Pulmonary artery endothelial cell (primary cell): ENCODE measurements at places on chromosomes 7 and 10.

- peak; percentile 66 for DNase-seq
Observed at GRCh38 chr10:110336111-110336721, 31.5 kb upstream of the SMNDC1 start.

- DNase-seq, result peak; percentile 22
Observed at GRCh38 chr7:26865094-26865388, 651 bp upstream of the SKAP2 start.

- no peak for DNase-seq
Observed at GRCh38 chr7:47390914-47391313, 191.0 kb downstream of the TNS3 start.

- DNase-seq, result no peak
Observed at GRCh38 chr10:70917226-70917625, 28.9 kb upstream of the PCBD1 start.

- DNase-seq, result no peak
Observed at GRCh38 chr7:141456298-141456697, 94.9 kb upstream of the AGK start.

DNA sequence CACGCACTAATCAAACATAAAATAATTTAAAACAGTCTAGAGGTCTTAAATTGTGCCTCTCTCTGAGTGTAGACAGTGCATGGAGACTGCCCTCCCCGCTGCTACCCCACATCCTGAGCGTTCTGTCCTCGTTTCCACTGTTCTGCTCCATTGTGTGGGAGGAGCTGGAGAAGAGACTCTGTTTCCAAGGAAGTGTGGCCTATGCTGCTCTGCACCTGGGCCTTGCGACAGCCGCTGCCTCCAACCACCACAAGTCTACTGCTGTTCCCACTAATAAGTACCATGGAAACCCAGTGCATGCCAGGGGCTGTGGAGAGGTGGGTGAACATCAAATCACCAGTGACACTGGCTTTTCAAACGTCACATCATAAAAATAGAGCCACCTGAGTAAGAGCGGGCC lies 19.6 kb downstream of the NRG3 start:
- no peak for DNase-seq

DNA sequence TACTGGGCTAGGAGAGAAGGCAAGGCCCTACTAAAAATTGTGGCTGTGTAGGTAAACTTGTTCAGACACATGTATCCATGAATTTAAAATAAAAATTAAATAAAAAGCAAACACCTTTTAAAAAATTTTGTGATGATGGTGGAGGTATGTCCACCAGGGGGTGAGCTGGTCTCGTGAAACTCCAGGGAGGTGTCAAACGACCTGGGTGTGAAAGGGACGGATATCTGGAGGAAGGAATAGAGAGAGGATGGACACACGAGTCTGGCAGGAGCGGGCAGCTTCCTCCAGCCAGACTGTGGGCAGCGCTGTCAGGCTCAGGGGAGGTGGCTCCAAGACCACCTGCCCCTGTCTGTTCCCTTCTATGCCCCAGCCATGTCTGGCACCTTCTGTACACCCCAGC lies 34.8 kb upstream of the DMBT1 start:
- no peak for DNase-seq

DNA sequence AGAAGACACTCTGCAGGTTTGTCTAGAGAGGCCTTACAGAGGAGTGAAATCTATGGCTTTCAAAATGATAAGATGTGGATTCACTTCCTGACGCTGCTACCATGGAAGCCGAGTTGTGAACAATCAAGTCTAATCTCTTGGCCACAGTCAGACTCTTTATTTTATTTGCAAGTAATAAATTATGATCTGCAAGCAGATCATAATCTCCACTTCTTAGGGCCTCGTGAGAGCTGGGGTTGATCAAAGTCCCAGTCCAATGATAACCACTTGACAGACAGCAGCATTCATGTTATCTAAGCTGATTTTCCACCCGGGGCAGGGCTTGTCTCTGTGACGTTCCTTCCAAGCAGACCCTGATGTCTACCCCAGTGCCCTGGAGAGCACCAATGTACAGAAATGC lies 776.4 kb upstream of the AUTS2 start:
- DNase-seq, result no peak

DNA sequence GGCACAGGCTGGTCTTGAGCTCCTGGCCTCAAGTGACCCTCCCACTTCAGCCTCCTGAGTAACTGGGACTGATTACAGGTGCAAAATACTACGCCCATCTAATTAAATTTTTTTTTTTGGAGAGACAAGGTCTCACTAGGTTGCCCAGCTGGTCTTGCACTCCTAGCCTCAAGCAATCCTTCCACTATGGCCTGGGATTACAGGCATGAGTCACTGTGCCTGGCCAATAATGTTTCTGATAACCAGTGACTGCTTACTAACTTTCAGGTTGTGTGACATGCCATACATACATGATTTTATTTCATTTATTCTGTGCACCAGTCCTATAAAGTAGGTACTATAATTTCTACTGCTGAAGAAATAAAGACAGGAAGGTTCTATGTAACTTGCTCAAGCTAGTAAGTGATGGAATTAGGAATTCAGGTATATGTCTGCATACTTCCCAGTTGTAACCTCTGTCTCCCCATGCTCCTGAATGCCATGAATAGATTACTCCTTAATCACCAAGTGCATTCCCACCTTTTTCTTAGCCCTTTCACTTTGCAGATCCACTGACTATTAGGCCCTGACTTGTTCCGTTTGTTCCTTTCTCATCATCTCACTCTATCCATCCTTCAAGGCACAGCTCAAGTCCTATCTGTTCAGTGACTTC lies 28.1 kb downstream of the MCU start:
- DNase-seq, result no peak
